ENCODE measurements at places on chromosomes 1 and 21. TPM values are rescaled to one million over a fixed set of nuclear protein-coding genes. Genes with fewer than 3 reads are reported as not detected.

GRCh38 chr1:241589521-241589920 lies 50.6 kb downstream of the CHML start:
- DNase-seq = no peak

Gene CLIC6
- not detected for total RNA-seq

Gene S100A7A
- total RNA-seq = not detected

GRCh38 chr1:47196622-47197021 lies 6.8 kb upstream of the PDZK1IP1 start:
- no peak for DNase-seq

DNA sequence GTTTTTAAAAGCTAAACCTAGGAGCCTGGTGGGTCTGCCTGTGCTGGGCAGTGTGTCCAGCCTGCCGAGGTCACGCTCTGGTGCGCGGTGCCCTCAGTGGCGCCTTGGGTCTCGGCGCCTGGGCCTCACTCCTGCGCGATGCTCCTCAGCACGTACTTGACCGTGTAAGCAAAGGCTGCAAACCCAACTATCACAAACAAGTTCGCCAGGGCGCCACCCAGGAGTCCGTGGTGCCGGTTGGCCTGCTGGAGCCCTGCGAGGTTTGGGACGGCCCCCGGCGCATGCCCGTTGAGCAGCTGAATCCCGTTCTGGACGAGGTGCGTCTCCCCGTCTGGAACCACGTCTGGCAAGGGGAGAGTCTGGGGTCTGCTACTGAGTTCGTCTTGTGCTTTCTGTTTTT lies 8.6 kb upstream of the C1QTNF12 start:
- DNase-seq = no peak

DNA sequence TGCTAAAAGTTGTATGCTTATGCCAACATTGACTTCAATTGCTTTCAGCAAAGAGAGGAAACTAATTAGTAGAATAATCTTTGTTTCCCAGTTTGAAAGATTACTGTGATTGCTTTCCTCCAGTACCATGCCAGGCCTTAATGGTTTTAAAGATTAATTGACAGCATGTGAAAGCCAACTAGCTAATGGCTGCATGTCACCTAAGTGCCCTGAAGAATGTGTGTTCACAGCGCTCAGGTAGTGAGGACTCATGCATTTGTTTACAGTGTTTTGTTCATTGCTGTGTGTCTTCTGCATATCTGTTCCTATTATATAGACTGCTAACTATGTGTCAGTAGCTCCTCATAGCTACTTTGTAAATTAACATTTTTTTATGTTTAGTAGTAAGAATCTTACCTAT lies 335.6 kb downstream of the LRRIQ3 start:
- DNase-seq = no peak

- DNase-seq = no peak
Measured at GRCh38 chr1:1086911-1087341, 12.8 kb upstream of the RNF223 start.

Gene AMY2B
- total RNA-seq = 1.2 TPM

Gene NCDN
- total RNA-seq = 50.9 TPM

Gene RGS2
- total RNA-seq = 10.4 TPM

DNA sequence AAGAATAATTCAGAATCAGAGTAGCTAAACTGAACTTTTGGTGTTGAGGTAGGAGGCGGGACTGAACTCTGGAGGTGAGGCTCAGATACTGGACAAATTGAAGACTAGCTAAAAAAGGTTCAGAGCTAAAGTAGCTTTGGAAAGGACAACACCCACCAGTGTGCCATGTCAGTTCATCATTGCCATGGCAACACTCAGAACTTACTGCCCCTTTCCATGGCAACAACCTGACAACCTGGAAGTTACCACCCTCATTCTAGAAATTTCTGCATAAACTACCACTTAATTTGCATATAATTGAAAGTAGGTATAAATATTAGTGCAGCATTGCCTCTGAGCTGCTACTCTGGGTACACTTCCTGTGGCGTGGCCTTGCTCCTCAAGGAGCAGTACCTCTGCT lies 30.3 kb upstream of the POGK start:
- DNase-seq = no peak

DNA sequence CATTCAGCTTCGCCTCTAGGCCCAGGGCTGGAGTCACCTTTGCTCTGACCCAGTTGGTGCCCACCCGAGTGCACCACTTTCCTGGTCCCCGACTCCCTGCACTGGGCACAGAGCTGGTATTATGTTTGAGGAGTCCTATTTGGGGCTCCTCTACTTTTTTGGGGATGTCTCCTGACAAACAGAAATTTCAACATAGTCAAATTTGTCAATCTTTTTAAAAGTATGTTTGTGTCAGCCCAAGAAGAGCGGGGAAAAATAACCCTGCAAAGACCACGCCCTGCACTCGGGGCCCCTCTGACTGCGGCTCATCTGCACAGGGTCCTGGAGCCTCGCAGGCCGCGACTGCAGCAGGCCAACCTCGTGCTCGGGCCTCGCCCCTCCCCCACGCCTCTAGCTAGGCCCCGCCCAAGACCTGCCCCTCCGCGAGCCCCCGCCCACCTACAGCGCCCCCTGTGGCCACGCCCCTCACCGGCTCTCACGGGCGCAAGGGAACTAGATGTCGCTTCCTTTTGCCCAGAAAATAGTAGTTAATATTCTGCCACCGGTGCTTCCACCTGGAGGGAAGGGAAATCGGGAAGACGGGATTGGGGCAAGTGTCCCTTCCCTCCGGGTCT lies 11.4 kb downstream of the FAM229A start:
- DNase-seq = peak; percentile 76

Gene HJV
- not detected for total RNA-seq

GRCh38 chr1:25198663-25199252 lies 33.5 kb downstream of the SYF2 start:
- peak; percentile 46 for DNase-seq

DNA sequence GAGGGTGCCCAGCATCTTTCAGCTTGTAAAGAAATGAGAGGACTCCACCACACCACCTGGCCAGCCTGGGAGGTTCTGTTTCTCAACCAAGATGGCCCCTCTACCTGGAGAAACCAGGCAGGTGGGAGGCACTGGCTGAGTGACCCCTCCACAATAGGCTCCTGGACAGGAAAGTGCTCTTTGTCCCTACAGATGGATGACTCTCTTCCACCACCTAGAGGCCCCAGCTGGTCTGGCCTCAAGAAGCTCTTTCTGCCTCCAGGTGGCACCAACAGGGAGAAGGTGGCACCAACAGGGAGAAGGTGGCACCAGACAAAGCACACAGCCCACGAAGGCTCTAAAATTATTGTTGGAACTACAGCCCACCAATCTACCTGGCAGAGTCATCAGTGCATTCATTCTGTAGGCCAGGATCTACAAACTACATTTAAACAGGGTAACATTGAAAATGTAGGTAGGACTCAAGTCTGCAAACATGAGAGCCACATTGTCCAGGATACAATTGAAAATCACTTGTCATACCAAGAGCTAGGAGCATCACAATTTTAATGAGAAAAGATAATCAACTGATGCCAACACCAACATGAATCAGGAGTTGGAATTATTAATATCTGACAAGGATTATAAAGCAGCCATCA lies 14.4 kb downstream of the TMPRSS3 start:
- peak; percentile 69 for DNase-seq

- DNase-seq = no peak
Measured at GRCh38 chr1:151137789-151138188, 8.6 kb downstream of the SEMA6C start.
